ENCODE measurements at places on chromosomes 1 and 21.

DNA sequence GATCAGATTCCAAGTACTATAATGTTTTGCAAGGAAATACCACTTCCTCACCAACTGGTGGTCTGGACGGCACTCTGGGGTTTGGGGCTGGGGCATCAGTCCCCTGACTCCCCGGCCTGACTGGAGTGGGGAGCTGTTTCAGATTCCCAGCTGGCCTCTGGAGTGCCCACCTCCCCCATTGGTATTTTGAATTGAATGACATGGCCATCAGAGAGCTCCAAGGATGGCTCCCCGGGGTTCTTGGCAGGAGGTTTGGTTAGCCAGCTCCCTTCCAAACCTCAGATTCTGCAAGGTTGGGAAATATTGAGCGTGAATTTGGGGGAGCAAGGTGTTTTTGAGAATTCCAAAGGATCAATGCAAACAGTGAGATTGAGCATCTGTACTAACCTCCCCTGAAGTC, 2.2 kb upstream of the INAVA start:
- DNase-seq: no peak

DNA sequence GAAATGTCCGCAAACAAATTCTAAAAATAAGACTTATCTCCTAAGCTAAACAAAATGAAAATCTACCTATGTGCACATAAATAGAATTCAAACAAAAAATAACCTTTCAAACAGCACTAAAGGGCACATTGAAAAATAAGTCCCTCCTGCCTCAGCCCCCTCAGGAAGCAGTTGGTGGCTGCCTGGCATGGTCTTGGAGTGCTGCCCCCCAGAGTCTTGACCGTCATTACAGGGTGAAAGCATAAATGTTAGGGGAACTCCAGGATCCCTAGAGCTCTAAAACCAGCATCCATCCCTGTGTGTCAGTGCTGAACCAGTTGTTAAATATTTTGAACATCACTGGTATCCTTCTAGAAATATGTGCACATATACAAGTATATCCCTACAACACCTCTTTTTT, 6.5 kb upstream of the NPL start:
- no peak for DNase-seq

DNA sequence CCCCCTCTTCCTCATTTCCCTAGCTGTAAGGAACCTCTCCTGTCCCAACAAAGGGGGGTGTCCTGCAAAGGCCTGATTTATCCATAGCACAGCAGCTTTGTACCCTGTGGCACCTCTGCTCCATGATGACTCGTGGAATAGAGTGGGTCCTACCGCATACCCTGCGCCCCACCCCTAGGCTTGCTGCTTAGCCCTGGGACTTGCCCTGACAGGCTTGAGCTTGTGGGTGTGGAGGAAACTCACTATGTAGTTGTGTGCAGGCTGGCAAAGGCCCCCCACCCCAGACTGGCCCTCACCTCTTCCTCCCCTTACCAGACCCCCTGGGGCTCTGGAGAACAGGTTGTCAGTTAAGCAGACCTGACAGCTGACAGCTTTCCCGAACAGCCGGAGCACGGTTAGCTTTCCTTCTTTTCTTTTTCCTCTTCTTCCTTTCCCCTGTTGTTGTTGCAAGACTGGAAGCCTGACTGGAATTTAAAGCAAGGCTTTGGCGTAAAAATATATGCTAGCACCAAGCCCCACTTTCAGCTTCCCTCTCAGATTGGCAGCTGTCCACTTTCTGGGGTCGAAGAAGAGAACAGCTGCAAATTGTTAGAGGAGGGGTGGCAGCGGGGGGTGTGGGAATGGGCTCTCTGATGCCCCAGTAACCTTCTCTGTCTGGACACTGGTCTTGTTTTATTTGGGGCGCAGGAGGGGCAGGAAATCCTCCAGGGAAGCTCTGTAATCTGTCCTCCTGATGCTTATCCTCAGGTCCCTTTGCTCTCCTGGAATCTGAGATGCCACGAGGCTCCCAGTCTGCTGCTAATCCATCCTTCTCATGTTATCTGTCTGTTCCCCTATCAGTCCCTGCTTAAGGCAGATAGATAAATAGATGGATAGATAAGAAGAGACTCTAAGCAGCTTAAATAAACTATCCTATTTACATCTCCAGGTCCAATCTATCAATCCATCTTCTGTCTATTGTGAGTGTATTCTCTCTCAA, 134.6 kb downstream of the BRINP2 start:
- DNase-seq: no peak

DNA sequence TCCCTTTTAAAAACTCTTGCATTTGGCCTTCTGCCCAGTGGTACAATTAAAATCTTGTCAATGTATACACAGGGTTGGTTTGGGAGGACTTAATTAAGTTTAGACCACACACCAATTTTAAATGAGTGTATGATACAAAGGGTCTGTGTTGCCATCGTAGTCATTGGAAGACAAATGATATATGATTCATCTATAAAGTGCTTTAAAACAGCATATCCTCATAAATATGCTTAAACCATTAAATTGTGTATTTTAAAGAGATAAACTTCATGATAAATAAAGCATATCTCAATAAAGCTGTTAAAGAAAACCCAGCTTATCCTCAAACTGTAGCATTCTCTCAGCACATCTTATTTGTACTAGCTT, 69.5 kb downstream of the LUZP1 start:
- DNase-seq: no peak

DNA sequence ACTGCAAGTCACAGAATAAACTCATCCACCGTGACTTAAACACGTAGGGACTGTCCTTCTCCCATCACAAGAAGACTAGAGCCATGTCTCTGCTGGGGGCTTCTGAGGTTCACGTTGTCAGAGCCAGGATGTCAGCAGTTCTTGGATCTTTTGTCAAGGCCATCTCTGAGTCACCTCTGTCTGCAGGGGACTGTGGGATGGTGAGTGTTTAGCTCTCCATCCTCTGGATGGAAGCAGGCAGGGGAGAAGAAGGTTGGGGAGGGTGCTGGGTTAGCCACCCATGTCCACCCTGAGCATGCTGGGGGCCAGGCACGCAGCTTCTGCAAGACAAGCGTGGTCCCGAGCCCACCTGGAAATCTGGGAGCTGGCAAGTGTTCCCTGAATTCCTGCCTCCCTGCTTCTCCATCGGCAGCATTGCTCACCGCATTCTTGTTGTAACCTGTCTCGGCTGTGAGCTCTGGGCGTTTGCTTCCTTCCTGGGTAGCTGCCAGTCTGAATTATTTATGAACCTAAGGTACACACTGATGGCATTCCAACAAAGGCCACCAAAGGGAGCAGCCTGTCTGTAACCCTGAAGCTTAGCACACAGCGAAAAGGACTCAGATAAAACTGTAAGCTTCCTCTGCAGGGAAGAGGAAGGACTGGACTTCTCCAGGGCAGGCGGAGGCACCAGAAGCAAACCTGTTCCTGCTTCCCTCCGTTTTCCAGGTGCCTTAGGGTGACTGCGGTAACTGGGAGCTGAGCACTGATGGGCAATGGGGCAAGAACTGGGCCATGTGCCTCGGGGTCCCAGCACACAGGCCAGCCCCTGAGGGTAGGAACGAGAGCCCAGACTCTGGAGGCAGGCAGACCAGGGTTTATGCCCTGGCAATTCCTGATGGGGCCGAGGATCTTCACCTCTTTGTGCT, 88.6 kb downstream of the RIPK4 start:
- DNase-seq: peak; percentile 58

- DNase-seq: no peak
Observed at GRCh38 chr21:46181953-46182547, 2.2 kb downstream of the SPATC1L start.

- DNase-seq: no peak
Observed at GRCh38 chr21:46146856-46147255, 8.5 kb downstream of the FTCD start.

DNA sequence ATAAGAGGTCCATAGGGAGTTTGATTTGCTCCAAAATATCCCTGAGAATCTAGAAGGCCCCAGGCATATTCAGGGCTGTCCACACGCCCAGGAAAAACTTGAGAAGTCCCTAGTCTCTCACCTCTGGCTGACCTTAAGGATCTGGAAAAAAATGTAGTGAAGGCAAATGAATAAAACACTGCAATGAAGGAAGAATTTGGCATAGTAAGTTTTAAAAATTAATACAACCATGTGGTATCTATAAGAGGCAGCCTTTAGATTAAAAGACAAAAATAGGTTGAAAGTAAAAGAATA, 91.3 kb downstream of the COLGALT2 start:
- no peak for DNase-seq

DNA sequence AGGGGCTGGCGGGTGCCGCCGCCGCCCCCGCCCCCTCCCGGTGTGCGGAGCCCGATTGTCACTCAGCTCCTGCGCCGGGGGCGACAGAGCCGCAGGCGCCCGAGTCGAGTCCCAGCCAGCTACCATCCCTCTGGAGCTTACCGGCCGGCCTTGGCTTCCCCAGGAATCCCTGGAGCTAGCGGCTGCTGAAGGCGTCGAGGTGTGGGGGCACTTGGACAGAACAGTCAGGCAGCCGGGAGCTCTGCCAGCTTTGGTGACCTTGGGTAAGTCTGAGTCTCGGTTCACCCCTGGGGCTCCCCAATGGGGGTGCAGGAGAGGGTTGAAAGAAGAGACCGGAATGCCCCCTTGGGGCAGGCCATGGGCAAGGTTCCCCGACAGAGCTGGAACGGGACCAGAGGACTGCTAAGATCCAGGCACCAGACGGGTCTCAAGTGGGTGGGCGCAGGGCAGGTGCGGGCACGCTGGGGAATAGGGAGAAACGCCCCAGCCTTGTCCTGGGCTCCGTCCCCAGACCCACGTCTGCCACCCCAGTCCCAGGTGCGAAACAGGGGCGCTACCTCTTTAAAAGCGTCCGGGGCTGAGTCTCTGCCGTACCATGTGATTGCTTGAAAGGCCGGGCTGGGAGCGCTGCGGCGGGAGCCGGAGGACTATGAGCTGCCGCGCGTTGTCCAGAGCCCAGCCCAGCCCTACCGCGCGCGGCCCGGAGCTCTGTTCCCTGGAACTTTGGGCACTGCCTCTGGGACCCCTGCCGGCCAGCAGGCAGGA, at the start of gene ADORA1:
Gene ADORA1, plus strand, starts transcription at position 61 of the 765 bp plus-strand sequence. CDS start 1,116 bp downstream, outside the sequence.
- DNase-seq: peak; percentile 48

- peak; percentile 54 for DNase-seq
Observed at GRCh38 chr1:64956733-64957441, 9.5 kb downstream of the JAK1 start.

DNA sequence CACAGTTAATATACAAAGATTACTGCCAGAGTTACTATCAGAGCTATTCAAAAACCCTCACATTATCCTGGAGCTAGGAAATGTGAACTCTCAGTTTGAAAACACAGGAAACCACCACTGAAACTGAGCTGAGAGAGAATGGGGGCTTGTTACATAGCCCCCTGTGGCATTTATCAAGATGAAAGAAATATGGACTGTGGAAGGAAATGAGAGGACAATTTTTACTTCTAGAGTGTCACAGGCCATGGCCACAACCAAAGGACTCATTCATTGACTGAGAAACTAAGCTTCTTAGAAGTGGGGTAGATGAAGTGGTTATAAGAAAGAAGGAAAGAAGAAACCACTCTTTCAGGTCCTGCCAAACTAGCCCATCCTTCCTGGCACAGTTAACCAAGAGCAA, 25.3 kb downstream of the DSTYK start:
- DNase-seq: no peak

GRCh38 chr1:66452162-66452561, 81.8 kb upstream of the SGIP1 start:
- DNase-seq: no peak

- no peak for DNase-seq
Observed at GRCh38 chr1:151976858-151977257, 16.8 kb downstream of the S100A10 start.

- DNase-seq: no peak
Observed at GRCh38 chr1:181659321-181659957, 176.1 kb downstream of the CACNA1E start.

GRCh38 chr1:74571891-74572290, 59.5 kb upstream of the LRRC53 start:
- no peak for DNase-seq

DNA sequence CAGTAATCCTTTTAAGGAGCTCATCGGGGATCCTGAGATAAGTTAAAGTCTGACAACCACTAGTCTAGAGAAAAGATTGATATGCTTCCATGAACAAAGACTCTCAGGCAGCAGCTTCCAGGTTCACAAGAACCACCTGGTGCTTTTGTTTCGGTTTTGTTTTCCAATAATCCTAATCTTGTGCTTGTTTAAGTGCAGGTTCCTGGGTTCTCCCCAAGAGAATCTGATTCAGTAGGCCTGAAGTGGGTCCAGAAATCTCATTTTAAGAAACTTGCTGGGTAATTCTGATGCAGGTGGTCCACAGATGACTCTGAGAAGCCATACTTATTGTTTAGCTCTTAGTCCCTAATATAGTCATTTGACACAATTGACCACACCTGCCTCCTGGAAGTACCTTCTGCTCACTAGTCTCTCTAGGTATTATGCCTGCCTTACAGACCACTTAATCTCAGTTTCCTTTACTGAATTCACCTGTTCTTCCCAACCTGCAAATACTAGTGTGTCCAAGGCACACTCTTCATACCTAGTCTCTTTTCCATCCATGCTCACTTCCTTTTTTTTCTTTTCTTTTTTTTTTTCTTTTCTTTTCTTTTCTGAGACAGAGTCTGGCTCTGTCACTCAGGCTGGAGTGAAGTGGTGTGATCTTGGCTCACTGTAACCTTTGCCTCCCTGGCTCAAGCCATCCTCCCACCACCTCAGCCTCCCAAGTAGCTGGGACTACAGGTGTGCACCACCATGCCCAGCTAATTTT, 20.5 kb upstream of the FRRS1 start:
- no peak for DNase-seq

- DNase-seq: peak; percentile 79
Observed at GRCh38 chr1:150558761-150559655, 9.8 kb downstream of the ADAMTSL4 start.

GRCh38 chr21:17570786-17571185, 41.9 kb downstream of the BTG3 start:
- DNase-seq: no peak

GRCh38 chr1:24557711-24558131, 1.8 kb downstream of the NCMAP start:
- DNase-seq: no peak

- DNase-seq: no peak
Observed at GRCh38 chr1:163826500-163826899, 504.7 kb downstream of the NUF2 start.

DNA sequence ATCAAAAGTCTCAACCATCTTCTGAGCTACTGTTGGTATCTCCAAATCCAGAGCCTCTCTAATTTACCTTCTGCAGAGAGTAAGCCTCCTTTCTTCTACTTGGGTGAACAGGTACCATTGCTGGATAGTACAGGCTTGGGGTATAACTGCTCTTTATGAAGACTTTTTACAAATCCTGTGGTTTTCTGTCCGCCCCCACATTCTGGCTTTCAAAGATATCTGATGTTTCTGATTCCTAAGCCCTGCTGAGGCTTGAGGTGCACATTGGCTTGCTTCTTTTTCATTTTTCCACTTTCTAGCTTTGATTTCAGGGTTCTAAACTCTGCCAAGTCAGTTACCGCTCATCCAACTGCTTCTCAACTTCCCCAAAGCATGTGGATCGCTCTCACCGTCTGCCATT, 37.1 kb downstream of the TENT5C start:
- no peak for DNase-seq

- no peak for DNase-seq
Observed at GRCh38 chr1:105591681-105592080, 1464.8 kb upstream of the PRMT6 start.

GRCh38 chr1:229884765-229885164, 182.3 kb upstream of the GALNT2 start:
- no peak for DNase-seq

- DNase-seq: no peak
Observed at GRCh38 chr1:43835082-43836021, 98.2 kb upstream of the ARTN start.

- no peak for DNase-seq
Observed at GRCh38 chr1:111192074-111192473, 8.4 kb downstream of the DENND2D start.

All from inflammatory macrophage (primary cell).